ENCODE measurements at places on chromosomes 12 and 14. TPM values are rescaled to one million over a fixed set of nuclear protein-coding genes. Genes with fewer than 3 reads are reported as not detected.
A peak's percentile ranks its signal among the peaks of the same experiment; 100 is the strongest.

KRT79 gene
- total RNA-seq: not detected

IGFBP6 gene
- total RNA-seq: 4.9 TPM

SSTR1 gene
- not detected for total RNA-seq

GRCh38 chr14:59161561-59162175 lies 26.8 kb upstream of the DAAM1 start:
- DNase-seq: peak; percentile 10

DNA sequence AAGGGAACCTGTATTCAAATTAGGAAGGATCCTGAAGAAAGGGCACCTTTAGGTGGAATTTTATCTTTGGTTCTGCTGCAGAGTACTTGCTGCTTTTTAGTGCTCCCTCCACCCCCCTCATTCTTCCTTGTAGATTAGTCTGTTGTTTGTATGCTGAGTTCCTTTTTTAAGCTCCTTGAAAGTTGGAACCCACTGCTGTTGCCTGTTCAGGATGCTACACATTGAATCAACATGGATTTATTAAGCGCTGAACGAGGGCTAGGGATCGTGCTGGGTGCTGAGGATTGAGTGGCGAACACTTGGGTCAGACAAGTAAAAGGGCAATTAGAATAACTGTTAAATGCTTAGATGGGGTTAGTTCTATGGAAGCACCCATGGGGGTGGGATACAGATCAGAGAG lies 884 bp upstream of the AMN1 start:
- DNase-seq: no peak

DNA sequence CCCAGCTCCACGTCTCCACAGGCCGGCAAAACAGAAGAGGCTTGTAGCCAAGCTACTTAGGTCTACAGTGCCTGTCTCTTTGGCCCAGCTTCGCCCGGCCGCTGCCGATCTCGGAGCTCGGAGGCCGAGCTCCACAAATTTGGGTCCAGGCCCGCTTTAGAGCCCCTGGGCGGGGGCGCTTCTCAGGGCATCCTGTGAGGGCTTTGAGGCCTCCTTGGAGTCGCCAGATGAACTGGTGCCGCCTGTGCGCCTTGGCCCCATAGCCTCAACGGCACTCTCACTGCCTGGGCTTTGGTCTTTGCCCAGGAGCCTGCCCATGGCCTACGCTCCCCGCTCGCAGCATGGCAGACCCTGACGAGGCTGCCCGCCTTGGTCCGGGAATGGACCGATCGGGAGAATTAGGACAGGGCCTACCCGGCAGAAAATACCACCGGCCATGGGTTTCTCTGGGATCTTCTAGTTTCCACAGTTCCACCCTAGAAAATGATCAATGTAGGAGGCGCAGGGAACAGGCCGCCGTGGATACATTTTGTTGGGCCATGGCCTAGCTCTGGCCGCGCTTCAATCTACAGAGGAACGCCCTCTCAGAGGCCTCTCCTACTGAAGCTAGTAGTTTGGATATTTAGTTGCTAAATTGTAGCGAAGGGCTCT lies 953 bp upstream of the NKX2-8 start:
- no peak for DNase-seq

DNA sequence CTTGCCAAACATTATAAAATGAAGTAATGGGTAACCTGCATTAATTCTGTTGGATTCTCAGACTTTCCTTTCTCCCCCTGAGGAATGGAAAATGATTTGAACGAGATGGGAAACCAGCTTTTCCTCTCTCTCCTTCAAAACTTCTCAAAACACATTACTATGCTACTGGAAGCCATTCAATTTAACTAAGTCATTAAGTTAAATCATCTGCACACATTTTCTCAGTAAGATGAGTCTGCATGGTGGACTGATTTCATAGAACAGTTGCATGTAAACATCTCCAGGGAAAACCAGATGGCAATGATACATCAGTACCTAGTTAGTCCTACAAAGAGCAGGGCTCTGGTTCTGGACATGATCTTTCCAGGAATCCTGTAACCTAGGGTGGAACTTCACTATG lies 59.9 kb downstream of the BMP4 start:
- no peak for DNase-seq

- DNase-seq: no peak
Observed at GRCh38 chr12:124097701-124098100, 124.7 kb downstream of the ZNF664 start.

All from activated CD4-positive, alpha-beta memory T cell treated with anti-CD3 and anti-CD28 coated beads for 36 hours (primary cell).